Stimulated activated CD4-positive, alpha-beta T cell treated with anti-CD3 and anti-CD28 coated beads, Interleukin-4, amount 100 ng/mL, for 48 hours (primary cell): ENCODE measurements at places on chromosomes 7 and 10.

- peak; percentile 37 for DNase-seq
These were observed 21.1 kb downstream of the FAM53B start for GRCh38 chr10:124722798-124723783.

- no peak for DNase-seq
These were observed 267.0 kb downstream of the TCERG1L start for GRCh38 chr10:131044379-131045111.

DNA sequence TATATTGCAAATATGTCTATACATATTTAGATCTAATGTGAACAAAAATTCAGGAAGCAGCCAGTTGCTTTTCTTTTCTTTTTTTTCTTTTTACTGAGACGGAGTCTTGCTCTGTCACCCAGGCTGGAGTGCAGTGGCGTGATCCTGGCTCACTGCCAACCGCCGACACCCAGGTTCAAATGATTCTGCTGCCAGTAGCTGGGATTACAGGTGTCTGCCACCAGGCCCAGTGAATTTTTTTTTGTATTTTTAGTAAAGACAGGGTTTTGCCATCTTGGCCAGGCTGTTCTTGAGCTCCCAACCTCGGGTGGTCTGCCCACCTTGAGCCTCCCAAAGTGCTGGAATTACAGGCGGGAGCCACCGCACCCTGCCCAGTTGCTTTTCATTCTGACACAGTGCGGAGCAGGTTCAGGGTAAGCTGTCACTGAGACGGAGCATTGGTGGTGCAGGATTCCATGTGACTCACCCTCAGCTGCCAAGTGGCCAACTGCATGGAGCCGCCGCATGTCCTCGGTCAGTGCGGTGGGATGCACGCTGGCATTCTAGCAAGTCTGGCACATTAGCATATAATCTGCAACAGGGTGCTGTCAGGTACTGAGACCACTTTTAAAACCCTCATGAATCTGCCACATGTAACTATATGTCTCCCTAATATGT lies 362.7 kb downstream of the DNAJB6 start:
- DNase-seq: no peak

DNA sequence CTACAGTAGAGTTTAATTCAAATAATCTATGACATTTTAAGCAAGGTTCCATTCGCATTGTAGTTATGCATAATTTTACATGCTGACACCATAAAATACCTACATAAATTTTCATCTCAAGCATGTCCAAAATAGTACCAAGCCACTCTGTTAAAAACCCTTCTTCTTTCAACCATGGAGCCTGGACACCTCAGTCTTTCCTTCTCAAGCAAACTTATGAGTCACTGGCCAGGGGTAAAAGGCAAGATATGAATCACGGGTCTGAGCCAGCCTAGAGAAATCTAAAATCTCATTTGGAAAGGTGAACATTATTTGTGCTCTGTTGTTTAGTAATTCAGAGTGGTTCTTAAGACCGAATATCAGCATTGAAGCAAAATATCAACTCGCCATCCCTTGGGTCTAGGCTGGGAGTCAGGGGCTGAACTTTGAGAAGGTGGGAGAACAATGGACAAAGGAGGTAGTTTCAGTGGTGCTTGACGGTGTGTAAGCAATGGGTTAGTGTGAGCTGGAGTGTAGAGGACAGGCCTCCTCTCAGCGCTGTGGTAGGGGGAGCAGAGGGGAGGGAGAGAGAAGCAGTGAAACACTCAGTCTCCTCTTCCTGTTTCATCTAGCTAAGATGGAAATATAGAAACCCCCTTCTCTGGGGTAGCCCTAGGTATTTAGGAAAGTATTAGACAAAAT lies 19.1 kb upstream of the GPAM start:
- no peak for DNase-seq

DNA sequence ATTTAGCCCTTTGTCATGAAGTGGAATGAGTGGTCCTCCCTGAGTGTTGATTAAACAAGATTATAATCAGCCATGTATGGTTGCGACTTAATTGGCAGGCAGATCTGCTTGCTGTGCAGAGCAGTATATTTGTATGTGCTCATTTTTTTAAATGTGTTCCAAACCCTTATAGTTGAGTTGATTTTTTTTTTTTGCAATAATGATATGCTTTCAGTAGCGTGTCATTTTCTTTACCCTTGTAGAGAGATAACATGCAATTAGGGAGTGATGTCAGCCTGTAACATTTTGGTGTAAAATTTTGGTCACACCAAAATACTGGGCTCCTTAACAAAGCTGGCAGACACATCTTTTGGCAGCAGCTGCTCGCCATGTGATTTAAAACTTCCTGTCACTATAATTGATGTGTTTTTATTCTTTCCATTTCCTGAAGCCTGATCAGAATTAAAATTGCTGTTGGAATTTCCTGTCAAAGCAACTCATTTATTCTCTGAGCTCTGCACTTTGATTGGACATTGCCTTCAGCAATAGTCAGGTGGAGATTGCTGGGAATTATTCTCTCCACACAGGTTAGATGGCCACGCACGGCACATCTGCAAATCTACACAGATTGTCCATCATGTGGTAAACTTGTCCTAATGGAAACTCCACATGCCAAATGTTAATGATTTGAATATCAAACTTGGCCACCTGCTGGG lies 125.3 kb downstream of the DYNC1I1 start:
- DNase-seq: no peak

GRCh38 chr10:28587970-28588290 lies 55.0 kb downstream of the WAC start:
- no peak for DNase-seq

DNA sequence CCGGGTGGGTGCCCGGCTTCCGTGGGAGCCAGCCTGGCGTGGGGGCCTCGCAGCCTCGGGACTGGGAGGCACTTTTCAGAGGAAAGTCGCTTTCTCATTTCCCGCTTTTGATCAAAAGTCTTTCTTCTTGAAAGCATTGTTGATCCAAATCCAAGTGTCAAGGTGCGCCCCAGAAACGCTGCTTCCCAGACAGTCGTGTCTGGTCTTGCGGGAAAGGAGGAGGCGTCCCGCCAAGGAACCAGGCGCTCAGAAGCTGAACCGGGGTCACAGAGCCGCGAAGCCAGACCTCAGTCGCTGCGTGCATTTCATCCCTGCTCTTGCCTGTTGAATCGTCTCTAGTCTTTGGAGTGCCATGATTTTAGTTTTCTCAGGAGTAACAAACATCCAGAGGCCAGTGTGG lies 1.1 kb upstream of the BNIP3 start:
- DNase-seq: no peak

DNA sequence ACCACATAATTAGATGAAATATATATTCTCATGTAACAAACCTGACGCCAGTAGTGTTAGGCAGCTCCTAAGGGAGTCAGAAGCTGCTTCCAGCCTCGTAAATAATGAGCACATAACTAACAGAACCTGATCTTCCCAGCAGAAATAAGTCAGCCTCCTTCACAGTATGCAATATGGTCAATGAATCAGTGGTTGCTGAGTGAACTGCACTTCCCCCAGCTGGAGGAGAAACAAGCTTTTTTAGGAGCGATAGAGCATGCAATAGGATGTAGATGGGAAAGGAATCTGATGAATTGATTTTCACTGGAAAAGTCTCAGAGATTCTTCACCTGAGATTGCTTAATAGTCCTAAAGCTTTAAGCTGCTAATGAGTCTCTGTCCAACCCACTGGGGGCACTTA lies 337.2 kb upstream of the LRGUK start:
- no peak for DNase-seq

GRCh38 chr10:110005719-110006118 lies 2.1 kb upstream of the ADD3 start:
- no peak for DNase-seq

DNA sequence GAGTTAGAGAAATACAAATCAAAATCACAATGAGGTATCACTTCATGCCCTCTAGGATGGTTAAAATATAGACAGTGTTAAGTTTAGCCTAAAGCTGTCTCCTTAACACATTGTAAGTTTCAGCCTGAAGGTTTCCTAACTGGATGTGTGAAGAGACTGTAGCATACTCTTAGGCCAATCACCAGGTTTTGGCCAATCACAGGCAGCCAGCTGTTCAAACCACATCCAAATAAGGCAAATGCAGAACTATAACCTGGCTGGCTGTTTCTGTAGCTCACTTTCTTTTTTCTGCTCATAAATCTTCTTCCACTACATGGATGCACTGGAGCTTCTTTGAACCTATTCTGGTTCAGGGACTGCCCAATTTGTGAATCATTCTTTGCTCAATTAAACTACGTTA lies 19.7 kb downstream of the ESYT2 start:
- no peak for DNase-seq

GRCh38 chr10:68153473-68154210 lies 44.4 kb downstream of the MYPN start:
- DNase-seq: no peak

GRCh38 chr7:142746264-142746663 lies 3.0 kb upstream of the PRSS1 start:
- no peak for DNase-seq

DNA sequence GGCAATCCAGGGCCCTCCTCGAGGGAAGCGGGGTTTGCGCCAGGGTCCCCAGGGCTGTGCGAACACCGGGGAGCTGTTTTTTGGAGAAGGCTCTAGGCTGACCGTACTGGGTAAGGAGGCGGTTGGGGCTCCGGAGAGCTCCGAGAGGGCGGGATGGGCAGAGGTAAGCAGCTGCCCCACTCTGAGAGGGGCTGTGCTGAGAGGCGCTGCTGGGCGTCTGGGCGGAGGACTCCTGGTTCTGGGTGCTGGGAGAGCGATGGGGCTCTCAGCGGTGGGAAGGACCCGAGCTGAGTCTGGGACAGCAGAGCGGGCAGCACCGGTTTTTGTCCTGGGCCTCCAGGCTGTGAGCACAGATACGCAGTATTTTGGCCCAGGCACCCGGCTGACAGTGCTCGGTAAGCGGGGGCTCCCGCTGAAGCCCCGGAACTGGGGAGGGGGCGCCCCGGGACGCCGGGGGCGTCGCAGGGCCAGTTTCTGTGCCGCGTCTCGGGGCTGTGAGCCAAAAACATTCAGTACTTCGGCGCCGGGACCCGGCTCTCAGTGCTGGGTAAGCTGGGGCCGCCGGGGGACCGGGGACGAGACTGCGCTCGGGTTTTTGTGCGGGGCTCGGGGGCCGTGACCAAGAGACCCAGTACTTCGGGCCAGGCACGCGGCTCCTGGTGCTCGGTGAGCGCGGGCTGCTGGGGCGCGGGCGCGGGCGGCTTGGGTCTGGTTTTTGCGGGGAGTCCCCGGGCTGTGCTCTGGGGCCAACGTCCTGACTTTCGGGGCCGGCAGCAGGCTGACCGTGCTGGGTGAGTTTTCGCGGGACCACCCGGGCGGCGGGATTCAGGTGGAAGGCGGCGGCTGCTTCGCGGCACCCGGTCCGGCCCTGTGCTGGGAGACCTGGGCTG lies 26.0 kb downstream of the PRSS2 start:
- DNase-seq: no peak

DNA sequence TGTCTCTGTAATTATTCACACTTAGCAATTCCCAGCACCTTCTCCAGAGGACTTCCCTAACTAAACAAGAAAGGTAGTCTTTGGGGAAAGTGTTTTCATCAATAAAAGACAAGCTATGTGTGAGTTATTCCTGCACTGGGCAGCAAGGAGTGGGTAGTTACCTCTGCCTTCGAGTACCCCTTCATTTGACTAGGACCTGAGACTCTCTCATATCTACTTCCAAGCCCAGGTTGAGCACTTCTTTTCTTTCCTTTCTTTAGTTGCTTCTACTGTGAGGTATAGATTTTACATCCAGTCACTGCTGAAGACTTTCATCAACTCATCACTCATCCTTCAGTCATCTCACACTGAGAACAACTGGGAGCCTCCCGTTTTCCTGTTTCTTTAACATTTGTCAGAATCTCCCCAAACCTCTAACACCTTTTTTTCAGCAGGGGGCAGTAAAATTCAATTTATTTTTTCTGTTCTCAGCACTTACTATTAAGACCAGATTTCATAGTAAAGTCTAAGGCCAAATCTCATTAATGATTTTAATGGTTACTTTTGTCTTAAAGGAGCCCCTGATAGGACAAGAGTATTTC lies 80.1 kb upstream of the PRSS1 start:
- no peak for DNase-seq

DNA sequence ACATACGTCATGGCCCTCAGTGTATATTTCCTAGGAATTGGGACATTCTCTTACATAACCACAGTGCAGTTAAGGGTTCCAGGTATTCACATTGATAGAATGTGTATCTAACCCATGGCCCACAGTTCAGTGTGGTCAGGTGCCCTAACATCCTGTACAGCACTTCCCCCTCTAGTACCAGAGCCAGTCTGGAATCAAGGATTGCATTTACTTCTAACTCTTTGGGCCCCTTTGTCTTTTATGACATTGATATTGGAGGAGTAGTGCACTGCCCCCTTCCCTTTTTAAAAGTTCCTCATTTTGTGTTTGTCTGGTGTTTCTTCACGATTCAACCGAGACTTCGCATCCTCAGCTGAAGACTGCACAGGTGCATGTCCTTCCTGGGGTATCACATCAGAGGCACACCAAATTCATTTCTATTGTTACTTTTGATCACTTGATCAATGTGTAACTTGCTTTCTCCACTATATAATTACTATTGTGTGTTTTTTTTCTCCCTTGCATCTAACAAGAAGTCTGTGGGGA lies 22.4 kb upstream of the NPFFR1 start:
- DNase-seq: no peak

GRCh38 chr10:34504534-34504933 lies 310.6 kb downstream of the PARD3 start:
- no peak for DNase-seq

DNA sequence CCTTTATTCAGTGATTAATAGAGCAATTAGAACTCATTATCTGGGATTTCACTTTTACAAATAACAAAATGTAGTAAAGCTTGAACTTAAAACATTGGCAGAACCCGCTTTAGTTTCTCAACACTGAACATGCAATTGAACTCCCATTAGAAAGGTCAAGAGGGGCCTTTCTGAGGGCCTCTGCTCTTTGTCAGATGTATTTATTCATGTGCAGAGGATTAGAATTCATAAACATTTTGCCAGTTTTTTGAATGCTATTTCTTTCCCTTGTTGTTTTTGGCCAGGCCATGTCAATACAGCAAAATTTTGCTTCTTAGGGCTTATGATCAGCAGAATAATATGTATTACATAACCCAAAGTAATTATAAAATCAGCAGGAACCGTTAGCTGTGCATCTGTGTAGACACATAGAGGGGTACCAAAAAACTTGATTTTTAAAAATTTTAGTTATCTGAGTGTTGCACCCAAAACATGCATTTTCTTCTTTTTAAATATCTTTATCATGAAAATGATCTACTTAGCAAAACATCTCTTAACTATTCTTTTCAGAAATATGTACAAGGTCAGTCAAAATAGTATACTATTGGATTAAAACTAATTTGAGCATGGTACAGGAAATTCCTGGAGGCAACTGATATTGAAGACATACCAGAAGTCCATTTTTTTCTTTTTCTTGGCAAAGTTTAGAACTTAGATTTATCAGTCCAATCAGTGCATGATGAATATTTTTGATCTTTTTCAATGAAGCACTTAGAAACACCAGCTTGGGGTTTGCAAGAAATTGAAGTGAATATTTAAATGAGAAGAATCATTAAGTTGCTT lies 177.5 kb downstream of the TWIST1 start:
- DNase-seq: no peak
